Stomach (tissue), 19 donors: ENCODE measurements at places on chromosomes 12 and 14. TPM values are rescaled to one million over a fixed set of nuclear protein-coding genes. Genes with fewer than 3 reads are reported as not detected.

The CCDC197 gene
- polyA plus RNA-seq: not detected

The MFAP5 gene
- 20.6 TPM for polyA plus RNA-seq

The C3AR1 gene
- polyA plus RNA-seq: 6.1 TPM

The MYH6 gene
- polyA plus RNA-seq: 0.50 TPM

The TRPV4 gene
- polyA plus RNA-seq: 3.8 TPM

The ALDH1L2 gene
- polyA plus RNA-seq: 2.2 TPM

The COL2A1 gene
- polyA plus RNA-seq: 4.0 TPM

The OTOGL gene
- polyA plus RNA-seq: not detected

The C14orf180 gene
- 0.75 TPM for polyA plus RNA-seq

The EML1 gene
- 5.8 TPM for polyA plus RNA-seq
